LHCN-M2 (cell line): ENCODE measurements at places on chromosomes 4 and X. TPM values are rescaled to one million over a fixed set of nuclear protein-coding genes. Genes with fewer than 3 reads are reported as not detected.

NPY2R gene
- total RNA-seq = not detected in 2 replicates

GPR82 gene
- not detected in 2 replicates for total RNA-seq

- no peak for DNase-seq
These were observed 60.9 kb downstream of the MTNR1A start for GRCh38 chr4:186494496-186494895.

GRCh38 chr4:26746802-26747213 lies 113.8 kb upstream of the STIM2 start:
- no peak for DNase-seq

DNA sequence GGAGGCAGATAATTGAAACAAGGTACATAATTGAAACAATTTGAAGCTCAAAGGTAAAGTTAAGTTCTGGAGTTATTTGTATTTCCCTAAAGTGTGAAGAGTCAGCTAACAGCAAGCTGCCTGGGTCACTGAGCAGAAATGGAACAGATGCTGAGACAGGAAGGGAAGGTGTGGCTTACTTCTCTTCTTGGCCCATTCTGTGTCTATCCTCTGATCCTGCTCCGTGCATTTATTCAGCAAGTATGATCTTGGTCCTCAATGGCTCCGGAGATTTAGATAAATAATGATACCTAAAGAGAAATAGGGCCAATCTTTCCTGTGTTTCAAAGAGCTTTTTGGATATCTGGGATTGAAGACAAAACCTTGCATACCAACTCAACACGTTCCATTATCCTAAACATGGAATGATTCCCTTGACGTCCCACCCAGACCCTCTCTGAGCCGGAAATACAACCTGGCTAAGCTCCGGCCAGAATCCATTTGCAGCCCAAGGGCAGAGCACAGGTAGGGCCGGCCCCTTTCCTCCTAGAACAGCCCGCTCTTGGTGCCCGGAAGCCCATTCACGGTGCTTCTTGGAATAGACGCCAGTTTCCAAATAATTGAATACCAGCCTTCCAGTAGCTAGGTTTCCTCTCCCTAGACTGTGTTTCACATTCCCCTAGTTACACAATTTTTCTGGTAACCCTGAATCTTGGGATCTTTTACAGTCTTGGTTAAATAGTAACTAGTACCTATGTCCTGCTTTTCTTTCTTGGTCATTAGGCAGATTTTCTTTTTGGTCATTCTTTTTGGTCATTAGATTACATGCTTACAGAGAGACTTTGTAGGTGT lies 211.0 kb downstream of the NWD2 start:
- no peak for DNase-seq

GRCh38 chr4:89316931-89317366 lies 9.3 kb upstream of the GPRIN3 start:
- DNase-seq = no peak

RNF150 gene
- total RNA-seq = 0.29 and 0.45 TPM in 2 replicates

DNA sequence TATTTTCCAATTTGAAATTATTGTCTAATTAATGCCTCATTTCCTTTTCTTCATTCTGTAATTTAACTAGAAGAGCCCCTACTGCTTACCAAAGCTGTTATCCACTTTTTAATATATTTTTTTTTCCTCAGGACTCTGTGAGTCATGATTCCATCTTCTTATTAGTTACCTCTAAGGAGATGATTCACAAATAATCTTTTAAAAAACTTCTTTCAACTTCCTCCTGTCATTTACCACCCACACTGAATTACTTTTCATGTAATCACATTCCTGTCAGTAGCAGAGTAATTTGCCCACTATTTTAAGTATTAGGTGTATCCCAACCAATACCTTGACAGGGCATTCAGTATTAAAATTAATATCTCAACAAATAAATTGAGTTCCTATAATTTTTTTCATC lies 470.9 kb upstream of the ADGRL3 start:
- no peak for DNase-seq

DNA sequence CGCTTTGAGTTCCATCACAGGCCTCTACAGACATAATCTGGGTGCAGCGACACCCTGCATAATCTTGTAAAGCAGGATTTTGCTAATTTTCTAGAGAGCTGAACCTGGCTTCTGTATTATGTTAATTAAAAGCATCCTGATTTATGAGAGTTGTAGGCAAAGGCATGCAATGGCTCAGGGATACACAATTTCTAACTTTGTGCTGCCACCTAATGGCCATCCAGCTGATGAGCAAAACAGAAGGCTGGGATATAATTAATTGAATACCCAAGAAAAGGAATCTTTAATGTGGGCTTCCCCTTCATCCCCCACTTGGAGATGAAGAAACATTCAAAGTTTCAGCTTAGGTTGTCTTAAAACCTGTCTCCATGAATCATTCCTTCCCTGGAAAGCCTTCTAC lies 78.1 kb downstream of the BMP15 start:
- no peak for DNase-seq

GRCh38 chrX:57596516-57596915 lies 4.7 kb downstream of the ZXDB start:
- no peak for DNase-seq

ITIH6 gene
- total RNA-seq = not detected in 2 replicates

HSFX3 gene
- not detected in 2 replicates for total RNA-seq
